Stimulated activated CD4-positive, alpha-beta T cell treated with anti-CD3 and anti-CD28 coated beads, TNF-alpha, amount 100 ng/mL, for 48 hours (primary cell): ENCODE measurements at places on chromosomes 5 and 9.

DNA sequence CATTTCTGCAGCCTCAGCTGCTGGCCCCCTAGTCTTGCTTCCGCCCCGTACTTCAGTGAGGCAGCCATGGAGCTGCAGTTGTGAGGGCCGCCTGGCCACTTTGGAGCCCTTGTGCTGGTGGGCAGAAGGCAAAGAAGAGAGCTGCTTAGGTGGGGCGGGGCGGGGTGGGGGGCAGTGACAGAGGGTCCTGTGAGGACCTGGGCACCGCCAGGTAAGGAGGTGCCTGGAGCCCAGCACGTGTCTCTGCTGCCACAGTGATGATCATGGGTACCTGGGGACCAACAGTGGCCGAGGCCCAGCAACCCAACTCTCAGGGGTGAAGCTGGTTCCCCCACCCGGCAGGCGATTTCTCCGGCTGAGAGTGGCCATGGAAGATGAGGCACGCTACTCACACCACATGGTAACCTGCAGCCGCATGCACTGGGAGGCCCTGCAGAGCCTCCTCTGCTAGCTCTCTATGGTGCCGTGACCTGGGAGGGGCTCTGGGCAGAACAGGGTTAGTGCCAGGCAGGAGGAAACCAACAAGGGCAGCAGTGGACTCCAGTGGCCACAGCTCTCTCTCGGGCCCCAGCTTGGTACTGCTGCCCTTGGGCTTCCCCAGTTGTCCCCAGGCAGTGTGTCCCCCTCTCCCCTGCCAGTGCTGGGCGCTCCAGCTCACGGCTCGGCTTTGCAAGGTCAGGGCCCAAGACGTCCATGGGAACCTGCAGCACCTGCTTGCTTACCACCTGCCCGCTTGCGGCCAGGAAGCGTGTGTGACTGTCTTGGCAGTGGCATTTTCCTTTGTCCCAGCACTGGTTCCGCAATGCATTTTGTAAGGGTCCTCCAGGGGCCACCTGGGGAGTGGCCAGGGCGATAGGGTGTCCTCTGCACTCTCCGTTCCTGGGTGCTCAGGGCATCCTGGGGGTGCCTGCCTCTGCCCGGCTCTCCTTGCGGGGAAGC lies 24.0 kb downstream of the NDUFS6 start:
- no peak for DNase-seq

GRCh38 chr5:53590759-53591158 lies 30.3 kb downstream of the NDUFS4 start:
- no peak for DNase-seq

- no peak for DNase-seq
Observed at GRCh38 chr5:37738057-37738691, 101.7 kb downstream of the GDNF start.

GRCh38 chr5:11177999-11178711 lies 417.1 kb upstream of the DAP start:
- no peak for DNase-seq

- no peak for DNase-seq
Observed at GRCh38 chr9:94157050-94157801, 73.0 kb downstream of the PTPDC1 start.

- no peak for DNase-seq
Observed at GRCh38 chr9:2859776-2860379, 16.0 kb upstream of the PUM3 start.

GRCh38 chr5:165334201-165334600 lies 1828.8 kb downstream of the MAT2B start:
- no peak for DNase-seq

DNA sequence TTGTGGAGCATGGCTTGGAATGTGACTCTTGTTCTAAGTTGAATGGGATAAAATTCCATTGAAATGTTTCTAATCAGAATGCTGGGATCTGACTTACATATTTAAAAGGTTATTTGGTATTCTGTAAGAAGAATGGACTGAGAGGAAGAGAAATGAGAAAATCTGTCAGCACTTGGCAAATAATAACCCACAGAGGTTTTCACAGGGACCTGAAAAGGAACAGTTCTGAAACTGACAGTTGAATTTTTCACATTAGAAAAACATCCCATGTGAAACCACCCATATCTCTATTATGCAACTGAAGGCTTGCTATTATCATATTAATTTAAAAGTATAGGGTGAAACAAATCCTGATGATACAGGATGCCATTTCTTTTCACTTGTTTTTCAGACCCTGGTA lies 302.7 kb downstream of the EPB41L4A start:
- DNase-seq: no peak

DNA sequence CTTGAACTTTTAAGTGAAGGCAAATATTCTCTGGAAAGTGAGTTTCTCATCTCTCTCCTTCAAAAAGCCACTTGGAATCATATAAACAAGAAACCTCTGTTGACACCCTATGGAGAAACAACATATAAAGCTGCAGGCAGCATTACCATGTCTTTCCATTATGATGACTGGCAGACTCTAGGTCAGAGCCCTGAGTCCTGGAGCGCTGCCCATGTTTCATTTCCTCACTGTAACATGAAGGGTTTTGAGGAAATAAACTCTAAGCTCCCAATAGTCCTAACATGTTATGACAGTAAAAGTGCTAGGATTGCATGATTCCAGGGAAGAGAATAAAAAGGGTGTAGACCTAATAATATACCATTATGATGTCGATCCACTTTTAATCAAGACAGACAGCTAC lies 220.6 kb downstream of the CTNND2 start:
- no peak for DNase-seq

GRCh38 chr5:165139262-165139661 lies 1633.8 kb downstream of the MAT2B start:
- DNase-seq: no peak

DNA sequence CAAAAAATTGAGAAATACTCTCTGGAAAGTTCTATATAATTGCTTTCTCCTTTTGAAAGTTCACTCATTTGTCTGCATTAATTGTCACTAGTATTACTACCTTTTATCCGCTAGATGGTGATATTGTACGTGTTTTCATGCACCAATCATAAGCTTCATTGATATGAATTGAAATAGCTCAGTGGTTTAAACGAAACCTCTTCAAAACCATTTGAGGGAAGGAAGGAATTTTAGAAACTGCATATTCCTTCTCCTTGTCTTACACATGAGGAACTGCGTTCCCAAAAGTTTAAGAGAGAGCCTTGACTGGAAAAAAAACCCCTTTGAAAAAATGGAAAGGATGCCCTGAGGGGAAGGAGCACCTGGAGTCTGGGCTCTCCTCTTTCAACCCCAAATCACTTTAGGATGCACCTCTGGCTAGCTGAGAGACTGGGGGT lies 98.6 kb downstream of the YTHDC2 start:
- DNase-seq: no peak

- DNase-seq: no peak
Observed at GRCh38 chr5:160463740-160464465, 42.2 kb downstream of the PTTG1 start.

GRCh38 chr9:130026583-130027340 lies 16.2 kb downstream of the FNBP1 start:
- no peak for DNase-seq

GRCh38 chr5:165457859-165458481 lies 1952.6 kb downstream of the MAT2B start:
- no peak for DNase-seq

GRCh38 chr9:19642256-19642655 lies 146.6 kb downstream of the SLC24A2 start:
- no peak for DNase-seq
